ENCODE measurements at places on chromosomes 3 and 15.
A peak's percentile ranks its signal among the peaks of the same experiment; 100 is the strongest.

DNA sequence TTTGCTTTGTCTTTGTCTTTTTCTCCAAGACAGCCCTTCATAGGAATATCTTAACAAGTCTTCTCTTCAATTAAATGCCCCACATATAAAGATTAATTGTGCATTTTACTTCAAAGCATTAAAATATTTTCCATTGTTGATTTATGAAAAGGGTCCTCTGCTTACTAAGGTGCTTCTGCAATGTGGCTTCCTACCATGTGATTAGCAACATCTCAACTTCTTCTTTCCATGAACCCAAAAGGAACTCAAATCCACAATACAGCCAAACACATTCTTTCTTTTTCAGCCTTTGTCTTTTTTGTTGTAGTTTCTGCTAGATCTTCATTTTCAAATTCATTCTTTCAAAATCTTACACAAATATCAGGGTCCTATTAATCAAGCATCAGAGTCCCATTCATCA, 309.2 kb downstream of the NSUN3 start:
- no peak overlapping the region for H3K27ac ChIP-seq
- H3K4me3 ChIP-seq: no peak overlapping the region

- H3K4me3 ChIP-seq: no peak overlapping the region
- H3K4me1 ChIP-seq: no peaks in the 10 kb centered on the region
- DNase-seq: no peak
- H3K36me3 ChIP-seq: no peaks in the 10 kb centered on the region
- no peak overlapping the region for H3K27ac ChIP-seq
- no peaks in the 10 kb centered on the region for H3K27me3 ChIP-seq
Measured at GRCh38 chr15:69573815-69574475, 121.3 kb downstream of the RPLP1 start.

GRCh38 chr3:7340795-7341194, 479.9 kb downstream of the GRM7 start:
- DNase-seq: no peak
- H3K27ac ChIP-seq: no peak overlapping the region
- peaks cover 3% of the 10 kb centered on the region for H3K4me1 ChIP-seq
- H3K27me3 ChIP-seq: no peaks in the 10 kb centered on the region
- no peaks in the 10 kb centered on the region for H3K36me3 ChIP-seq
- no peak overlapping the region for H3K4me3 ChIP-seq

DNA sequence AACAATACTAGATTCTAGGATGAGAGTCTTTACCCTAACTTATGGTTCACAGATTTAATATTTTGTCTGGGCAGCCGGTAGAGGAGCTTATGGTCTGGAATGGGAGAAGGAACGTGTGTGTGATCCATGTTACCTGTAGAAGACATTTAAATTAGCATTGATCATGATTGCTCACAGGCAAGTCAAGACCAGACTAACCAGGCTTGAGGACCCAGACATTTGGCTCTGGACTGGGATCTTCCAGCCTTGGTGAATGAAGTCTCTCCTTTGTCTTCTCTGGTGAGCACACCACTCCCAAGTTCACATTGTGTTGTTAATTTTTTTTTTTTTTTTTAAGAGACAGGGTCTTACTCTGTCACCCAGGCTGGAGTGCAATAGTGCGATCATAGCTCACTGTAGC, 11.7 kb downstream of the ABHD2 start:
- no peak overlapping the region for H3K27ac ChIP-seq
- H3K4me1 ChIP-seq: peaks cover 44% of the 10 kb centered on the region
- DNase-seq: no peak
- H3K36me3 ChIP-seq: no peaks in the 10 kb centered on the region
- H3K27me3 ChIP-seq: no peaks in the 10 kb centered on the region

DNA sequence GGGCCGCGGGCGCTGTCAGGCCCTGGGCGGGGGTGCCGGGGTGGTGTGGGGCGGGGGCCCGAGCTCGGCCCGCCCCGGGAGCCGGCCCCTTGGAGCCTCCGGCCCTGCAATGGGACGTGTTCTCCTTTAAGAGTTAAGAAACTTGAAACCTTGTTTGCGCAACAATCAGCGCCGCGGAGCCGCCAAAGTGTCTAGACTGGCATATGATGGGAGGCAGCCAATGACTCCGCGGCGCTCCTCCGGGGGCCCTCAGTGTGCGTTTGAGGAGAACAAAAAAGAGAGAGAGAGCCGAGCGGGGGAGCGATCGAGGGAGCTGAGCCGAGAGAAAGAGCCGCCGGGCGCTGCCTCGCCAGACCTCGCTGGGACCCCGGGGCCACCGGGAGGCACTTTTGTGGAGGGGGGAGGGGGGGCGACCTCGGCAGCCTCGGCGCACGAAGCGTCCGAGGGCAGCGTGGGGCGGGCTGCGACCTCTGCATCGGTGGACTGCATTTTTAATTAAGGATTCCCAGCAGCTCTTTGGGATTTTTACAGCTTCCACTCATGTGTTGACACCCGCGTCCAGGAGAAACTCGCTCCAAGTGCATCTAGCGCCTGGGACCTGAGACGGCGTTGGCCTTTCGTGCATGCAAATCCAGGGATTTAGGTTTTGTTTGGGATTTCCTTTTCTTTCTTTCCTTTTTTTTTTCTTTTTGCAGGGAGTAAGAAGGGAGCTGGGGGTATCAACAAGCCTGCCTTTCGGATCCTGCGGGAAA, at the start of gene SMAD6:
TSS of gene SMAD6 (plus strand) at position 202 of the 752 bp plus-strand sequence. CDS start 1,023 bp downstream, outside the sequence.
- H3K27ac ChIP-seq: peak within 1 kb of the TSS; percentile 77
- no peaks in the 10 kb centered on the region for H3K36me3 ChIP-seq
- no peaks in the 10 kb centered on the region for H3K27me3 ChIP-seq
- H3K4me1 ChIP-seq: peaks cover 12% of the 10 kb centered on the region
- peak within 1 kb of the TSS; percentile 65 for H3K4me3 ChIP-seq

DNA sequence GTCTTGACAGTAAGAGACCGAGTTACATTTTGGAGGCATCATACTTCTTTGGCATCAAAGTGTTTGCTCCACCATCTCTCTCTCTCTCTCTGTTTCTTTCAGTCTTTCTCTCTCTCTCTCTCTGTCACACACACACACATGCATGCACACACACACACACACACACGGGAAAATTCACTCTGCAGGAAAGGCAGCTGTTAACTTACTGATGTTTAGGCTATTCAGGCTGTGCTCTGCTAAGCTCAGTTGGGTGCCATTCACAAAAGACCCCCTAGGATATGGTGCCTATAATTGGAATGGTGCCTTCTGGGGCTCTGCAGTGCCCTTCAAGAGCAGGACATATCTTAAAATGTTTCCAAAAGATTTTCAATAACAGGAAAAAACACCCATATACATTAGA, 78.2 kb downstream of the KCNH8 start:
- no peaks in the 10 kb centered on the region for H3K27me3 ChIP-seq
- H3K36me3 ChIP-seq: no peaks in the 10 kb centered on the region
- no peak overlapping the region for H3K27ac ChIP-seq
- no peak overlapping the region for H3K4me3 ChIP-seq

GRCh38 chr3:16697443-16698147, 92.4 kb upstream of the DAZL start:
- H3K4me1 ChIP-seq: no peaks in the 10 kb centered on the region
- no peaks in the 10 kb centered on the region for H3K36me3 ChIP-seq
- no peaks in the 10 kb centered on the region for H3K27me3 ChIP-seq
- no peak overlapping the region for H3K27ac ChIP-seq
- no peak for DNase-seq

- no peaks in the 10 kb centered on the region for H3K36me3 ChIP-seq
- H3K4me3 ChIP-seq: no peak overlapping the region
- no peaks in the 10 kb centered on the region for H3K27me3 ChIP-seq
- H3K4me1 ChIP-seq: peaks cover 20% of the 10 kb centered on the region
- peak overlapping the region; percentile 65 for H3K27ac ChIP-seq
Measured at GRCh38 chr15:51878446-51879386, 49.3 kb downstream of the TMOD3 start.

DNA sequence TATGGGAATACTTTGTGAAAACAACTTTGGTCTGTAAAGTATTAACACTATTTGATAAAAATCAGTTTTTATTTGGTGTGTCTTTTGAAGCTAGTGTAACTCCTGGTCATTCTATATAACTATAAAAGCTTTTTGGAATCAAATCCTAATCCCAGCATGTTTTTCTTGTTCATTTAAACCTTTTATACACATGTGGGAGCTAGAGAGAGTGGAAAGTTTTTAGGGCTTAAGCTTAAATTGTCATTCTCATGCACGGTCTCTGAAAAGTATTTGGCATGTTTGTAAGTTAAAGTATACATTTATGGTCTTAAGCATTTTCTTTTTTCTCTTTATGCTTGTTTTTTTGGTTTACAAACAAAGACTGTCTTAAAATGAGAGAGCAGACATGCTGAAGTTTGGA, 83.4 kb upstream of the RARB start:
- H3K4me3 ChIP-seq: no peak overlapping the region
- H3K4me1 ChIP-seq: no peaks in the 10 kb centered on the region
- no peak overlapping the region for H3K27ac ChIP-seq

DNA sequence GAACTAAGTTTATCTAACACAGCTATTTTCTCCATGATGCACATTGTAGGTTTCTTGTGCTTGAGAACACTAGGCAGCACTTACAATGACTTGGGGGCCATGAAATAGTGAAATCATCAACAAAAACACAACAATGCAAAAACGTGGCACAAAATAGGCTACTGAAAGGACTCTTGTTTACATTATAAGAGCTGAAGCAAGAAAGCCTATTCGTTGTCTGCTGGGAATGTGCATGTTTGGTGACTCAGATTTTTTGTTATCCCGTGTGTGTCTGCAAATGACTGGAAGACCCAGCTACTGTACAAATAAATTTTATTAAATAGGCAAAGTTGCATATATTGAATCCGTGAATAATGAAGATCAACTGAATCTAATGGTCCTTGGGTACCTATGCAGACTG, 85.0 kb downstream of the TCF12 start:
- DNase-seq: no peak
- no peaks in the 10 kb centered on the region for H3K27me3 ChIP-seq
- H3K4me1 ChIP-seq: no peaks in the 10 kb centered on the region
- H3K4me3 ChIP-seq: no peak overlapping the region
- no peaks in the 10 kb centered on the region for H3K36me3 ChIP-seq

- no peak overlapping the region for H3K27ac ChIP-seq
- no peaks in the 10 kb centered on the region for H3K36me3 ChIP-seq
- H3K4me3 ChIP-seq: no peak overlapping the region
- H3K4me1 ChIP-seq: no peaks in the 10 kb centered on the region
Measured at GRCh38 chr15:58257776-58258325, 119.7 kb downstream of the AQP9 start.

DNA sequence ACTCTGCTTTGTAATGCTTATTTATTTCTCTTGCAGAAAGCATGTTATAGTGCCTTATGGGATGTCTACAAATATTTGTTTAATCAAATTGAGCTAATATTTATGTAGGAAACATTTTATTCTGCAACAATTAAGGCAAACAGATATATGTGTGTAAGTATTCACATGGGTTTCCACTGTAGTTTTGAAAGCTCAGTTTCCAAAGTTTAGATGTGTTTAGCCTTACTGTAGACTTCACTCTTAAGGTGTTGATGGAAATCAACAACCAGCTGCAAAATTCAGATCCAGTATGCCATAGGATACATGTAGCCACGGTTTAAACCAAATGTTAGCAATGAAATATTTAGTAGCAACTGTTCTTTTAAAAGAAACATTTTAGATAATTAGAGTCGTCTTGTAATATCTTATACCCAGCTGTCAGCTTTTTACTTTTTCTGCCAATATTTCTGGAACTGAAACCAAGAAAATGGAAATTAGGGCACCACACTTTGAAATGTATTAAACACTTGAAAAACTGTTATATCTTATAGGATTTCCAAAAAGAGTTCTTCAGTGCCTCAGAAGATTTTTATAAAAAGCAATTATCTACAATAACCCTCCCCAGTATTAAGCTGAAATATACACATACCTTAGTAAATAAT, 18.5 kb downstream of the PIK3CA start:
- H3K4me3 ChIP-seq: no peak overlapping the region
- no peaks in the 10 kb centered on the region for H3K36me3 ChIP-seq
- H3K27ac ChIP-seq: peak overlapping the region; percentile 26
- no peak for DNase-seq

GRCh38 chr15:93249623-93250022, 160.6 kb upstream of the RGMA start:
- no peak overlapping the region for H3K4me3 ChIP-seq
- peaks cover 16% of the 10 kb centered on the region for H3K4me1 ChIP-seq
- H3K27me3 ChIP-seq: no peaks in the 10 kb centered on the region
- H3K36me3 ChIP-seq: no peaks in the 10 kb centered on the region

- no peaks in the 10 kb centered on the region for H3K27me3 ChIP-seq
- H3K27ac ChIP-seq: no peak overlapping the region
- H3K36me3 ChIP-seq: no peaks in the 10 kb centered on the region
- no peaks in the 10 kb centered on the region for H3K4me1 ChIP-seq
Measured at GRCh38 chr3:101230618-101231017, 89.8 kb downstream of the IMPG2 start.

- H3K27ac ChIP-seq: no peak overlapping the region
- H3K4me3 ChIP-seq: no peak overlapping the region
- no peak for DNase-seq
- H3K36me3 ChIP-seq: no peaks in the 10 kb centered on the region
- H3K4me1 ChIP-seq: peaks cover 16% of the 10 kb centered on the region
Measured at GRCh38 chr3:193853511-193854219, 260.7 kb downstream of the OPA1 start.

GRCh38 chr3:95923496-95924210, 890.7 kb upstream of the EPHA6 start:
- no peaks in the 10 kb centered on the region for H3K27me3 ChIP-seq
- no peak overlapping the region for H3K27ac ChIP-seq
- no peaks in the 10 kb centered on the region for H3K36me3 ChIP-seq
- H3K4me1 ChIP-seq: no peaks in the 10 kb centered on the region
- no peak for DNase-seq
- no peak overlapping the region for H3K4me3 ChIP-seq

DNA sequence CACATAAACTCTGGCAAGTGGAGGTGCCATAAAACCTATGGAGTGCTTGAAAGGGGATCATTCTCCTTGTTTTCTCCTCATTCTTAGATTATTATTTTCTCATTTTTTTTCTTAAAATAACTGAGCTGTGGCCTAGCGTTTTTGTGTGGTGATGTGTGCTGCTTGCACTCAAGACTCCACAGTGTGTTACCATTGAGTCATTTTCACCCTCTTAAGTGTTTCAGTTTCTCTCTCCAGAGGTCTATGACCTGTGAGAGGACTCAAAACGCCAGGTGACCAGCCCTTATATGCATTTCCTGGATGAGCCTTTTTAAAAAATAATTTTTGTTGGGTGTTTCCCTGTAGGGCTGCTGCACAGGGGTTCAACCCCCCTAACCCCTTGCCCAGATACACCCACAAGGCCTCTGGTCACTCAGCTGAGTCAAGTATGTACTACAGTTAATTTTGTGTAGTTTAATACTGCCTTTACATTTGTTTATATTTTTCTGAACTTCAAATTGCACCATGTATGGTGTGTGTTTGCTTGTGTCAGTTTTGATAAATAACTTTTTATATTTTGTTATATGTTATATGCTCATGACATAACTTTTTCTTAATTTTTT, 15.4 kb upstream of the BTLA start:
- no peaks in the 10 kb centered on the region for H3K36me3 ChIP-seq
- no peaks in the 10 kb centered on the region for H3K4me1 ChIP-seq
- no peak overlapping the region for H3K4me3 ChIP-seq
- no peak overlapping the region for H3K27ac ChIP-seq
